ENCODE measurements at places on chromosomes 6 and 20.

DNA sequence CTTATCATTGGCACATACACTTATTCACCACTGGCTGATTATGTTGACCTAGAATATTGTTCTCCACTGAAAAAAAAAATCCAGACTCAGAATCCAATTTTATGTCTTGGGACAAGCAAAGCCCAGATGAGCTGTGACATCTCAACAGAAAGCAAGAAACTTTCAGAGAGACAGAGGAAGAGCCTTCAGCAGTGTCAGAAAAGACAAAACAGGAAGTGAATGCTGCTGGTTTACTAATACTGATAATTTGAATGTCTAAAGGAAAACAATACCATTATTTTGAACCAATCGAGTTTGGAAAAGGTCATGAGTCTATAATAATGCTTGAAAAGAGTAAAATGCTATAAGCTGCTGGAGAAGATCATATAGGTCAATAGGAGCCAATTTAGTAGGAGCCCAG is 179.8 kb upstream of the RIMS1 start:
- no peak for DNase-seq

- peak; percentile 62 for DNase-seq
Observed at GRCh38 chr20:63538204-63539091, 1.3 kb upstream of the PTK6 start.

DNA sequence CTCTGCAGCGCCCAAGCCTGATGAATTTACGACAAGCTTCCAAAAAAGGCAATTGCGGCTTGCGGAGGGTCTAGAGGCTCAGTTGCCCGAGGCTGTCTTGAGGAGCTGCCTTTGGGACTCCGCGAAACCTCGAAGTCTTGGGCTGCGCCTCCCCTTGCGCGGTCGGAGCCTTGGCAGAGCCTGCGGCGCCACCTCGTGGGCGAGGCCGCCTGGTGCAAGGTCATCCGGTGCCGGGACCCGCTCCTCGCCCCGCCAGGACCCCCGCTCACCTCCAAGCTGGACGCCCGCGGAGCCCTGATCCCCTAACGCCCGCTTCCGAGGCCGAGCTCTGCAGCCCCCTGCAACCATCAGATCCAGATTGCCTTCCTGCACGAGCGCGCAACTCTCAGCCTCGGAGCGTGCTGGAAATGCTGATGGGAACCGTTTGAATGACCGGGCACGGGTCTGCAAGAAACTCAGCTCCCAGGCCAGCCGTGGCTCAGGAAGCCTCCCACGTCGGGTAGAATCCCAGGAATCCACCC is 14.9 kb upstream of the FAM210B start:
- DNase-seq = peak; percentile 55

DNA sequence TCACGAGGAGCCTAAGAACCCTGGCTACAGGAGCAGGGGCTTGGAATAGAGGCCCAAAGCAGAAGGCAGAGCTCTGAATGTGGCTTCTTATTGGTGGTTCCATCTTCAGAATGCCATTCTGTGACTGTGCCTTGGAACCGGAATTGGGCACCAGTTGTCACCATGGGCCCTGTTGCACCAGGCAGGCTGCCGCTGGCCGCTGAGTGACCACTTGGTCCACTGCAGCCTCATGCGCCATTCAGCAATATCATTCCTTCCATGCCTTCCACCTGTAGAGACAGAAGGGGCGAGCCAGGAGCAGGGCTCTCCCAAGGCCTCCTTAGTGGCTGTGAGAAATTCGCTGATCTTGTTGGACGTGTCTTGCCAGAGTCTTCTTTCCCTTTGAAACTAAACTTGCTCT is 270.3 kb upstream of the CHD6 start:
- no peak for DNase-seq

DNA sequence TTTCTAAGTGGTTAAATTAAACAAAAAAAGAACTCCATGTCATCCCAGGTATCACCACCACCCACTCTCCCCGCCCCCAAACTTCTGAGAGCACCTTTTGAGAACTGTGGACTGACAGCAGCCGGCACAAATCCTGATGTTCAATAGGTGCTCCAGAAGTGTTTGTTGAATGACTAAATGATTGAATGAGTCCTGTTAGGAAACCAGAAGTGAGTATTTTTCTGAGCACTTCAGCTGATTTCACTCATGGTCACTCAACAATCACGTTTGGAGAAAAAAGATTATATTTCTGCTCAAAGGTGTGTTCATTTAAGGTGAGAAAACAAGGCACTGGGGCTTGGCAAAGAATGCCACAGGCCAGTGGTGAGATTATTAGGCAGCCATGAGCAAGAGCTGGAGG is 6.2 kb upstream of the HNF4A start:
- no peak for DNase-seq

- no peak for DNase-seq
Observed at GRCh38 chr20:63421094-63421692, 51.3 kb downstream of the KCNQ2 start.

- DNase-seq = no peak
Observed at GRCh38 chr6:6984585-6985366, 123.0 kb upstream of the RREB1 start.

- no peak for DNase-seq
Observed at GRCh38 chr20:48411919-48412522, 415.8 kb downstream of the PREX1 start.

GRCh38 chr6:106694343-106694742 is 65.0 kb downstream of the QRSL1 start:
- no peak for DNase-seq

- DNase-seq = no peak
Observed at GRCh38 chr6:16227048-16227562, 11.3 kb upstream of the GMPR start.

DNA sequence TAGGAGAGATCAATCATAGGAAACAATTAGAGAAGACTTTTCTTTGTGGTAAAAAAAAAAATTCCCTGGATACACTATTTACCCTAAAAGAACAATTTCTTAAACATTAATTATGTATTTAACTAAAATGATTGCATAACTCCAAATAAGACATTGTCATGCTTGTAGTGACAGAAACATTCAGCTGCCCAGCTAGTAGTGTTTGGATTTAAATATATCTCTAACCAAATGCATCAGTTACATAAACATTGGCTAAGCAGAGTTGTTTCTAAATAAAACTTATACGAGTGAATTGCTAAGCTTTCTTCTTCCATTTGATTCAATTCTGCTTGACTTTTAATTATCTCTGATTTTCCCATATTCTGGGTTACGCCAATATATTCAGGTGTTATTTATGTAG is 23.7 kb downstream of the MLIP start:
- no peak for DNase-seq

- no peak for DNase-seq
Observed at GRCh38 chr6:135540207-135540840, 42.8 kb upstream of the AHI1 start.

DNA sequence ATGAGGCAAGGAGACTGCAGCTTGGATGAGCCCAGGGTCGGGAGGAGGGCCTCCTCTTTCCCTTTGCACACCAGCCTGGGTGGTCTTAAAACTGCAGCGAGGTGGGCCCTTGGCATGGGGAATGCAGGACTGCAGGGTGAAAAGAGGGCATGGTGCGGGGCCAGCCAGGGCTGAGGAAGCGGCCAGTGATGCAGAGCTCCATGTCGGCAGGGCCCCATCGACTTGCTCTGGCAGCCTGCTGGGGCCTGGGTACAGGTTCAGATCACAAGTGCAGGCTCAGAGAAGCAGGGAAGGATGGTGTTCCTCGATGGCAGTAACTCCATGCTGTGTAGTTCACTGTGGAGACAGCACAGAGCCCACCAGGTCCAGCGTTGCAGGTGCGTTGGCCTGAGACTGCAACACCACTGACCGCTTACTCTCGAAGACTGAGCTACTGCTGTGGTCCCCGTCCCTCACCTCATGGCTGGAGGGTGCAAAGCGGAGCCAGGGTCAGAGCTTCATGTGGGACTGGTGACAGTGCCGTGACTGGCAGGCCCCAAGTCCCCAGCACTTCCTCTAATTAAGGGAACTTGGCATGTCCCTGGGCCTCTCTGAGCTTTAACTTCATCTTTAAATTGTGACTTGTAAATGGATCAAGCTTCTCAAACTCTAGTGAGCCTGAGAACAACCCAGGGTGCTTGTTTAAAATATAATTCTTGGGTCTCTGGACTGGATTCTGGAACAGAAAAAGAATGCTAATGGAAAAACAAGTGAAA is 223.2 kb downstream of the SYNDIG1 start:
- DNase-seq = no peak

GRCh38 chr6:133456439-133456838 is 215.3 kb downstream of the EYA4 start:
- no peak for DNase-seq

- no peak for DNase-seq
Observed at GRCh38 chr6:27477318-27478013, 4.6 kb upstream of the ZNF184 start.

- no peak for DNase-seq
Observed at GRCh38 chr6:108203189-108204112, 37.6 kb downstream of the NR2E1 start.

DNA sequence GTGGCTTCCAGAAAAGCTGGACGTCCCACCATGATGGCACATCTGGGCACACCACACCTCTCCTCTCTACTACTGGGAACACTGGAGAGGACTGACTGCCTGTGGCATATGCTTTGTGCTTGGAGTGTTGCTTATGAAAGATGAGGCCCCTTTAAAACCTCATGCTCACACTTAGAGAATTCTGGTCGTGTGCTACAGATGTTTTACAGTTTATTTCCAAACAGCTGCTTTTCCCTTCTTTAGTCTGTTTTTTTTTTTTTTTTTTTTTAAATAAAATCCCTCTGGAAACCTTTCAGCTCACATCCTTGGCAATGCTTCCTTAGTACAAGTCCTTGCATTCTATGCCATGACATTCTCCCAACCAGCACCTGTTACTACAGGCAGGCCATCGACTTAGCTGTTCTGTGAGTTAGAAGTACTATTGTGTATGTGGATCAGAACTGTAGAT is 60.3 kb downstream of the BMP6 start:
- no peak for DNase-seq

DNA sequence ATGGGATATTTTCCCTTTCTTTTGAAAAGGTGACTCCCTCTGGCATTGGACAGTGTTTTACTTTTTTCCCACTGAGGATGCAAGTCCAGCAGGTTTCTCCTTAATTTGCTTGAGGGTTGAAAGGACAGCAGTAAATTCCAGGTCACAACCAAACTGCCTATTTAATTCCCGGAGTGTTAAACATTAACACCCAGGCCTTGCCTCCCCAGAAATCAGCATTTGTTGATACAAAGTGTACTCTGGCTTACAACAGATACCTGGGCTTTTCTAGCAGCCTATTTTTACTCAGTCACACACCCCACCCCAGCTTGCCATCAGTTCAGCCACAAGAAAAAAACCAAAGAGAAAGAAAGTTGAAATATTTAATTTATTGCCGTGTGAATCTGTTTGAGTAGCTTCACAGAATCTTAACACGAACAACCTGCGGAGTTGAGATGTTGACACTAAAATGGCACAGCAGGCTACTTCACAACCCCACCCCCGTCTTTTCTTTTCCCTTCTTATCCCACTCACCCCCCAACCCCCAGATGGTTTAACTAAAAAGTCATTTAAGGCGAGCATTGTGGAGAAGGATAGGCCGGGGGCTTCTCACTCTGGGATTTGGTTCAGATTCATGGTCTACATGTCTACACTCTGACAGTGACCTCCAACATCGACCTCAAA is 45.7 kb downstream of the MYLIP start:
- no peak for DNase-seq

DNA sequence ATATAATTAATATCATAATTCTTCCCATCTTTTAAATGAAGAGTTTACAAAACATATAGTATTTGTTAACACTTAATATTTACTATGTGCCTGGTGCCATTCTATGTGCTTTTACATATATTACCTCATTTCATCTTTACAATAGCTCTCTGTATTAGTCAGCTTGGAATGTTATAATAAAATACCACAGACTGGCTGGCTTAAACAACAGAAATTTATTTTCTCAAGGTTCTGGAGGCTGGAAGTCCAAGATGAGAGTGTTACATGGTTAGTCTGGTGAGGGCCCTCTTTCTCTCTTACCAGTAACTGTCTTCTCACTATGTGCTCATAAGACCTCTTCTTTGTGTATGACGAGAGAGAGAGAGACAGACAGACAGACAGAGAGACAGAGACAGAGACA is 110.2 kb downstream of the NKAIN2 start:
- DNase-seq = no peak

DNA sequence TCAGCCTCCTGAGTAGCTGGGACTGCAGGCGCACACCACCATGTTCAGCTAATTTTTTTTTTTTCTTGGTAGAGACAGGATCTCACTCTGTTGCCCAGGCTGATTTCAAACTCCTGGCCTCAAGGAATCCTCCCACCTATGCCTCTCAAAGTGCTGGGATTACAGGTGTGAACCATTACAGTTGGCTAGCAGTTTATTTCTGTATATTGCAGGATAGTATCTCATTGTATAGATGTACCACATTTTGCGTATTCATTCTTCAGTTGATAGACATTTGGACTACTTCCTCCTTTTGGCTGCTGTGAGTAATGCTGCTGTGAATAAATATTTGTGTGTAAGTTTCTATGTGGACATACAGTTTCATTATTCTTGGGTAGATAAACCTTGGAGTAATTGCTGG is 32.9 kb downstream of the ASXL1 start:
- DNase-seq = no peak
